ENCODE measurements at places on chromosomes 6 and 20. TPM values are rescaled to one million over a fixed set of nuclear protein-coding genes. Genes with fewer than 3 reads are reported as not detected.

DNA sequence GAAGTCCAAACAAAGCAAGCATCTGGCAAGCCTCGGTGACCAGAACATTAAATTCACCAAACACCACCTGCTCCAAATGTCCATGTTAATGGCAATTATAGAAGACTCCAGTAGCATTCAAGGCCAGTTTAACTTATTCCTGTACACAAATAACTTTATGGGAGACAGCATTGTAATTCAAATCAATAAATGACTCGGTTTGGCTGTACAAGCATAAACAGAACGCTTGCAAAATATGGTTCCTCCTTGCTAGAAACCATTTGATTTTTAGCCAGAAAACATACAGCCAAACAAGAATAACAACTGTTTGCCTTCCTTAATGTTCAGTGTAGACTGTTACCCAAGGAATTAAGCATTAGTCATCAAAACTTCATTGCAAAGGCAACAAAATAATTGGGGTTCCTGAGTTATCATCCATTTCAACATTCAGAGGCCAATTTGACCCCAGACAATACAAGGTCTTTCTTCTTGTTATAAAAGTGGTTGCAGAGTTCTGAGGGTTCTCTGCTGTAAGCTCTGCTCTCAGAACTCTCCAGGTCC lies 125.1 kb downstream of the BFSP1 start:
- H3K36me3 ChIP-seq, result no peaks in the 10 kb centered on the region
- no peaks in the 10 kb centered on the region for H3K27me3 ChIP-seq
- no peak for DNase-seq
- H3K4me1 ChIP-seq, result no peaks in the 10 kb centered on the region

DNA sequence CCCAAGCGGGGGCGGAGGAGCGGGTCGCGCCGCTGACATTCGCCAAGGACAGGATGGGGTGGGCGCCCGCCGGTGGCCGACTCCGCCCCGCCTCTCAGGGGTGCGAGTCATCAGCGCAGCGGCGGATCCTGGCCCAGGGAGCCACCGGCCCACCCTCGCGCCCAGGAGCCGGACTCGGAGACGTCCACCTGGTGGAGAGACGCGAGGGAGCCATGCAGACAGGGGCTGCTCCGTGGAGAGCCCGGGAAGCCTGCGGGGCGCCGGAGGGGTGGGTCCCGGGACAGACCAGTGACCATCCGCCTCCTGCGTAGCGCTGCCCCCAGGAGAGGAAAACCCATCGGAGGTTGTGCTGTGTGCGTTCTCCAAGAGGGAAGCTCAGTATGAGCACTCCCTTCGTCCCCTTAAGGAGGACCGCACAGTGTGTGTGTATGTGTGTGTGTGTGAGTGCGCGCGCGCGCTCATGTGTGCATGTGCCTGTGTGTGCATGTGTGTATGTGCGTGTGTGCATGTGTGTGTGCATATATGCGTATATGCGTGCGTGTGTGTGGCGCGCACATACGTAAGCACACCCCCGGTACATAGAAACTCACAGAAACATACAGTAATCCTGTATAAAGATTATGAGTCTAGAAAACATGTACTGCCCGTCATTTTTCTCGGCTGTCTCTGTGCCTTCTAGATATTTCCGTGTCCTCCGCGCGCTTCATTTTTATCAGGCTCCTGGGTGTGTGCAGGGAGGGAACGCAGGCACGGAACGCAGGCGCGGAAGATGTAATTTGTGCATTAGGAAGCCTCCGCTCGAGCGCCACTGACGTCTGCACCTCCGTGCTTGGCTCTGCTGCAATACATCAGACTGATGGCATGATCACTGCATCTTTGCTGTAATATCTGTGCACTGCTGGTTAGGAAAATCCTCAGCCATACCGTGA lies 158.9 kb downstream of the TBXT start:
- H3K27ac ChIP-seq, result no peak overlapping the region
- H3K4me3 ChIP-seq, result no peak overlapping the region
- H3K36me3 ChIP-seq, result no peaks in the 10 kb centered on the region
- H3K27me3 ChIP-seq, result peaks cover 47% of the 10 kb centered on the region

DNA sequence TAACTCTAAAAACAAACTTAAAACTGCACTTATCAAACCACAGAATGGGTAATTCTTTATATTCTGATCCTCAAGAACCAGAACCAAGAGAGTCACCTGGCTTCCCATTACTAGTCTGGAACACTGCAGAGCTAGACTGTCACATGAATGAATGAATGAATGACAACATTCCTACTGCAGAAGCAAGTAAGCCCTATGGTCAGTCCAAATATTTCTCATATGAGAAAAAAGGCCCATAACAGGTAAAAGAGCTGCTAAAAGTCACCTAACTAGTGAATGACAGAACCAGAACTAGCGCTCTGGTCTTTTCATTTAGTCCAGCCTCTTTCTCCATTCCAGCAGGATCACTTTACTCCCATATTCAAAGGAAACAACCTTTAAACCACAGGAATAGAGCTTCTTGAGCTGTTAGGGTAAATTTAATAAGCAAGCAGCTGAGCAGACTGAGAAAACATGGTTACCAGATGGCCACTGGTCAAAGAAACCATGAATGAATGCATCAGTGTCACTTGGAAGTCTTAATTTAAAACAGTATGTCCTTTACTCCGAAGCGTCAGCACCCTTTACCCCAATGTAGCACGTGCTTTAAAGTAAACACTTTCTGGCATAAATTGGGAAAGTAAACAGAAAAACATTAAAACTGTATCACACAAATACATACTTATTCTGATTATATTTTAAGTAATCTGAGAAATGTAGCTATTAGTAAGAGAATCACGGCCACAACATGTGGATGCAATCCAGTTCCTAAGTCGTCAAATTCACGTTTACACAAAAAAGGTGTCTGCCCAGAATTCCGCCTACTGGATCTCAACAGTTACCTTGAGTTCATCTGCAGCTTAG lies 1.4 kb downstream of the PREP start:
- H3K4me3 ChIP-seq, result peak overlapping the region; percentile 93
- peaks cover under 1% of the 10 kb centered on the region for H3K36me3 ChIP-seq
- H3K4me1 ChIP-seq, result peaks cover 65% of the 10 kb centered on the region
- no peak for DNase-seq
- peaks cover 2% of the 10 kb centered on the region for H3K27me3 ChIP-seq

GRCh38 chr6:122490607-122491006 lies 19.0 kb upstream of the SERINC1 start:
- peaks cover 2% of the 10 kb centered on the region for H3K27me3 ChIP-seq
- no peak overlapping the region for H3K4me3 ChIP-seq
- DNase-seq, result no peak
- peaks cover 9% of the 10 kb centered on the region for H3K4me1 ChIP-seq

GRCh38 chr20:25296094-25297093 lies 48.5 kb downstream of the PYGB start:
- DNase-seq, result no peak
- H3K27me3 ChIP-seq, result no peaks in the 10 kb centered on the region
- no peak overlapping the region for H3K4me3 ChIP-seq
- no peak overlapping the region for H3K27ac ChIP-seq
- H3K4me1 ChIP-seq, result no peaks in the 10 kb centered on the region

GRCh38 chr6:13004601-13005000 lies 288.0 kb downstream of the PHACTR1 start:
- no peak overlapping the region for H3K27ac ChIP-seq
- no peak for DNase-seq
- no peaks in the 10 kb centered on the region for H3K36me3 ChIP-seq
- no peaks in the 10 kb centered on the region for H3K4me1 ChIP-seq
- H3K4me3 ChIP-seq, result no peak overlapping the region

GRCh38 chr20:38084425-38084951 lies 50.9 kb downstream of the RPRD1B start:
- H3K4me3 ChIP-seq, result no peak overlapping the region
- peaks cover 36% of the 10 kb centered on the region for H3K36me3 ChIP-seq
- no peak overlapping the region for H3K27ac ChIP-seq
- no peaks in the 10 kb centered on the region for H3K27me3 ChIP-seq
- DNase-seq, result no peak
- H3K4me1 ChIP-seq, result peaks cover 8% of the 10 kb centered on the region

- peaks cover 19% of the 10 kb centered on the region for H3K36me3 ChIP-seq
- H3K4me1 ChIP-seq, result peaks cover 69% of the 10 kb centered on the region
- peak overlapping the region; percentile 99 for H3K27ac ChIP-seq
- H3K27me3 ChIP-seq, result no peaks in the 10 kb centered on the region
- DNase-seq, result no peak
- H3K4me3 ChIP-seq, result peak overlapping the region; percentile 73
These were observed 34.7 kb downstream of the MAN1A1 start for GRCh38 chr6:119314885-119315272.

DNA sequence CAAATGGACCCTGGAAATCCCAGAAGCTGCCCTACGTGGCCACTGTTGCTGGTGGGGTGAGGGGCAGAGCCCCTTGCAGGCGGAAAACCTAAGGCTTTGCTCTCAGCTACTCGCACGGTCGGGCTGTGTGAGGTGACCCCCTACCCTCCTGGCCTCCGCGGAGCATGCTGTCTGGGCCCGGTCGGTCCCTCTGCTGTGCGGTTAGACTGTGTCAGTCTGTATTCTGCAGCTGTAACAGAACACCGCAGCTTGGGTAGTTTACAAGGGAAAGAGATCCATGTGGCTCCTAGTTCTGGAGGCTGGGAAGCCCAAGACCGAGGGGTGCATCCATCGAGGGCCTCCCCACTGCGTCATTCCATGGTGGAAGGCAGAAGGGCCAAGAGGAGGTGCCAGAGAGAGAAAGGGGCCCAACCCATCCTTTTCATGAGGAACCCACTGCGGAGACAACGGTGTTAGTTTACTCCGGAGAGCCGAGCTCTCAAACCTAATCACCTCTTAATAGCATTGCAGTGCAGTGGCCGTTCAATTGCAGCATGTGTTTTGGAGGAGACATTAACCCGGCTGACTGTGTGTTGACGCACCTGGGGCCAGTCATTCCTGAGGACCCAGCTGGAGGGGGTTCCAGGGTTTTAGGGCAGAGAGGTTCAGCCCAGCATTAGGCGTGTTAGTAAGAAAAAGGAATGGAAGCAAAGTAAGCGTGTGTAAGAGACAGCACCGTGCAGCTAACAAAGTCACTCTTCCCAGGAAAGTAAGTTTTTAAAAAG lies 18.3 kb downstream of the COL9A3 start:
- H3K4me1 ChIP-seq, result peaks cover 10% of the 10 kb centered on the region
- H3K27me3 ChIP-seq, result peaks cover 3% of the 10 kb centered on the region
- H3K4me3 ChIP-seq, result no peak overlapping the region
- no peak overlapping the region for H3K27ac ChIP-seq
- DNase-seq, result no peak

- H3K27me3 ChIP-seq, result peaks cover 2% of the 10 kb centered on the region
- DNase-seq, result no peak
- no peaks in the 10 kb centered on the region for H3K36me3 ChIP-seq
- H3K27ac ChIP-seq, result no peak overlapping the region
- H3K4me3 ChIP-seq, result no peak overlapping the region
- peaks cover 4% of the 10 kb centered on the region for H3K4me1 ChIP-seq
These were observed 10.1 kb downstream of the TGM3 start for GRCh38 chr20:2305946-2306345.

DNA sequence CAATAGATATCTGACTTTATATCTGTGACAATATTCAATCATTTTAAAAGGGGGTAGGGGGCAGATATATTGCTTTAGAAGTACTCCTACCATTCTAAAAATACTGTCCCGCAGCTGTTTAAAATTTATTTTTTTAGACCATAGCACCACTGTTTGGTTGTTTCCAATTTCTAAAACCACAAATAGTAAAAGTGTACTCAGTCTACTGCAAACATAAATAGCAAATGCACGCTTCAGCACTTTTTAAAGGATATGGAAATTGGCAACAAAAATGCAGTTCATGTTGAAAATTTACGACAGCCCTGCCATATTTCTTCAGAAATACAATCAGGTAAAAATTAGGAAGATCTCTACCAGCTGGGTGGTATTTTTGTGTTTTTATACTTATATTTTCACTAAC lies 132.0 kb upstream of the RUNX2 start:
- DNase-seq, result no peak
- peaks cover 27% of the 10 kb centered on the region for H3K4me1 ChIP-seq
- H3K27ac ChIP-seq, result no peak overlapping the region
- H3K36me3 ChIP-seq, result peaks cover 2% of the 10 kb centered on the region

DNA sequence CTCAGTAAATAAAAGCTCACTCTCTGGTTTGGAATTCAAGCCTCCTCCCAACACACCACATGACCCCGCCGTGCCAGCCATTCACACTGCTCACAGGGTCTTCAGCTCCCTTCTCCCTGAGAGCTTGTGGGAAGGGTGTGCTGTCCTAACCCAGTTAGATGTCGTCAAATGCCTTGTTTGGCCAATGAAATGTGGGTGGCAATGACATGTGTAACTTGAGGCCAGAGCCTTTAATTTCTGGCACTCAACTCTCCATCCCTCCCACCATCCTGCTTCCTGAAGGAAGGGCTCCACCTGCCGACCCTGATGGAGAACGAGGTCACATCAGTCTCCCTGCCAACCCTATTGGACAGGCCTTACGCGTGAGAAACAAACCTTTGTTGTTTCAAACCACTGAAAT lies 224.5 kb upstream of the AGPAT4 start:
- H3K4me3 ChIP-seq, result no peak overlapping the region
- no peaks in the 10 kb centered on the region for H3K4me1 ChIP-seq
- DNase-seq, result no peak
- H3K27ac ChIP-seq, result no peak overlapping the region
- no peaks in the 10 kb centered on the region for H3K27me3 ChIP-seq

DNA sequence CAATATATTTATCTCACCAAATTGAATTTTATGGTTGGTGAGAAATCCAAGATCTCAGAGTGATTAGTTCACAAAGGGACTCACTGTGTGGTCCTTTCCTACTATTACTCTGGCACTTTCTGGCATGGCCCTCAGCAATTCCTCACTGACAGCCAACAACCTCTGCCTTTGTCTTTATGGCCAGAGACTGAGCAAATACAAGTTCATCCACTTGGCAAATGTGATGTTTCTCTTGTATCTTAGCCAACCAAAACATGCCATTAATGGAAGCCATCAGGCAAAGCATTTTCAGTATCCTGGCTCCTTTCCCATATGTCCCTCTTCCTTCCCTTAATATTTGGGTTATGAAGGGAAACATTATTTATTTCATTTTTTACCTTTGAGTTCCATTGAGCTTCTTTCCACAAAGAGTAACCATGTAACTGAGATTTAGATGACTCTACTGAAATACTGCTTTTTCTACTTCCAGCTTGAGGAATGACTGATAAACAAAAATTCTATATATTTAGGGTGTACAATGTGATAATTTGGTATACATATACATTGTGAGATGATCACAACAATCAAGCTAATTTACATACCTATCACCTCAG lies 30.8 kb upstream of the SMLR1 start:
- H3K36me3 ChIP-seq, result no peaks in the 10 kb centered on the region
- no peak overlapping the region for H3K27ac ChIP-seq
- no peaks in the 10 kb centered on the region for H3K27me3 ChIP-seq
- H3K4me1 ChIP-seq, result no peaks in the 10 kb centered on the region

GRCh38 chr6:166488076-166488685 lies 98.3 kb downstream of the RAMACL start:
- H3K36me3 ChIP-seq, result peaks cover 10% of the 10 kb centered on the region
- H3K4me3 ChIP-seq, result peak overlapping the region; percentile 51
- peak; percentile 63 for DNase-seq
- H3K27ac ChIP-seq, result peak overlapping the region; percentile 88
- H3K4me1 ChIP-seq, result peaks cover 14% of the 10 kb centered on the region

Gene CFAP61
- not detected for total RNA-seq

Gene CENPW
- total RNA-seq, result 43.4 TPM

Gene TMEM217
- total RNA-seq, result 9.9 TPM

Gene FOXC1
- total RNA-seq, result 0.23 TPM
